ENCODE measurements at places on chromosomes 4 and X.
A peak's percentile ranks its signal among the peaks of the same experiment; 100 is the strongest.

DNA sequence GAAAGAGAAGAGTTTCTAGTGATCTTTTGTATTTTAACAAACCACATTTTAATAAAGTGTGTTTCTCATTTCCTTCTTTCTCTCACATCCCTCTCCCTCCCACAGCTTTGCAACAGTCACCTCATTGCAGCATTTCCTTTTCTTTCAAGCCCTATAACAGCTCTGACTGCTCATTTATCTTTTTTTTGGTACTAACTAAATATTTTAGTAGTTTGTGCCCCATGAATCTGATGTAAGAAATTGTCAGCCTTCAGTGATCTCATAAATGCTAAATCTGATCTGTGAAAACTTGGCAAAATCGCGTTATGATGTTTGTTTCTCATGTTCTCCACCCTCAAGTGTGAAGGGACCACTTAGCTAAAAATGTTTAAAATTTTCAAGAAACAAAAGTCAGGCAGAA is 258.5 kb upstream of the SLIT2 start:
- DNase-seq: no peak

DNA sequence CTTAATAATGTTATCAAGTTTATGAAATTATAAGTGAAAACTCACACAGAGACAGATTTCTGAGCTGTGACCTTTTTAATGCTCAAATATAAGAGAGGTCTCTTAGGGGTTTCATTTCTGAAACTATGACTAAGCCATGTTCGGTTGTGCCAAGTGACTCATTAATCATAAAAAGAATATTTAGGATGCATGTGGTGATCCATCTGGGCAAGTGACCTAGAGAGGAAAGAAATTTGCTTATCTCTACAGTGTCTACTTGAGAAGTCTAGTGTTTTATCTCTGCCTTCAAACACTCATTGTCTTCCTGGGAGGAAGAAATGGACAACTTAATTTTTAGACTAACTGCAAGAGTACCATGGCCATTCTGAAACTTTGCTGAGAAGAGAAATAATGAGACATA is 545.3 kb upstream of the GRID2 start:
- no peak for DNase-seq

GRCh38 chr4:87339440-87339839 is 16.8 kb upstream of the HSD17B13 start:
- DNase-seq: no peak

DNA sequence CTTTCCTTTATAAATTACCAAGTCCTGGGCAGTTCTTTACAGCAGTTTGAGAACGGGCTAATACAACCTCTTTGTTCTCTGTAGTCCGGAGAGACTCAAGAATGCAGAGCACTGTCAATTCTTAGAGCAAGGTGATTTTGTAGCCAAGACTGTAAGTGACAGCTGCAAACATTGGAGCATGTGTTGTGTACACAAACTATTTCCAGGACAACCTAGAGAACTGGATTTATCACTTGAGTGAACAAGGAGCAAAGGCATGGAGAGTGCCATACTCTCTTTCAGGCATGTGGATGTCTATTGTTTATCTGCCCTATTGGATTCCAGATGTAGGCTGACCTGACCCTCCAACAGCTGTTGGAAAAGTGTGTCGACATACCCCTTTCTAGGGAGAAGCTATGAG is 153.9 kb downstream of the SPANXN3 start:
- DNase-seq: no peak

DNA sequence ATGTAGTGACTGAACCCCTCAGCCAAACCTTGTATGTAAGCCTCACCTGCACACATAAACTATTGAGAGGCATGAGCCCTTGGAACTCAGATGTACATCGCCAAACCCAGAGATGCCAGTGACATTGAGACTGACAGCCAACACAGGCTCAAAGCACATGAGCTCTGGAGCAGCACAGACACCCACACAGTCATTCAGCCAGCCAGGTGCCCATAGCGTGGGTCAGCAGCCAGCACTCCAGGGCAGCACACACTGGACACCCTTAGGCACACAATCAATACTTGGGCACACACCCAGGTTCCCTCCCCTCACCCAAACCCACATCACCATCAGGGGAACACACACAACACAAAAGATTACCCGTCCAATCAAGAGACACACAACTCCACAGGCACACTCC is 4.3 kb upstream of the TIMP1 start:
- DNase-seq: no peak

- DNase-seq: no peak
Measured at GRCh38 chr4:39106011-39106410, 44.0 kb downstream of the KLHL5 start.

DNA sequence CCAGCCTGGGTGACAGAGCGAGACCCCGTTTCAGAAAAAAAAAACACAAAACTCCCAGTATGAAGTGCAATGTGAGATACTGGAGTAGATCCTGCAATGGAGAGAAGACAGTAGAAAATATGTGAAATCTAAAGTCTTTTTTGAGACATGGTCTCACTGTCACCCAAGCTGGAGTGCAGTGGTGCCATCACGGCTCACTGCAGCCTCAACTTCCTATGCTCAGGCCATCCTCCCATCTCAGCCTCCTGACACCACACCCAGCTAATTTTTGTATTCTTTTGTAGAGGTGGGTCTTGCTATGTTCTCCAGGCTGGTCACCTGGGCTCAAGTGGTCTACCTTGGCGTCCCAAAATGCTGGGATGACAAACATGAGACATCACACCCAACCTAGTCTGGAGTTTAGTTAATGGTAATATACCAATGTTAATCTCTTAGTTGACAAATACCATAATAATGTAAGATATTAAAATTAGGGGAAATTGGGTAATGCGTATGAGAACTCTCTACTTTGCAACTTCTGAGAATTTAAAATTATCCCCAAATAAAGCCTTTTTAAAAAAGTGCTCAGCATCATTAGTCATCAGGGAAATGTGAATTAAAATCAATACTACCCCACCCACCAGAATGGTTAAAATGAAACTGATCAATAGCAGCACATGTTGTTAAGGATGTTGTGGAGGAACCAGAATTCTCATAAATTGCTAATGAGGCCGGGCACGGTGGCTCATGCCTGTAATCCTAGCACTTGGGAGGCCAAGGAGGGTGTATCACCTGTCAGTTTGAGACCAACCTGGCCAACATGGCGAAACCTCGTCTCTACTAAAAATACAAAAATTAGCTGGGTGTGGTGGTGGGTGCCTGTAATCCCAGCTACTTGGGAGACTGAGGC is 15.0 kb downstream of the RBMX start:
- no peak for DNase-seq

- no peak for DNase-seq
Measured at GRCh38 chrX:1222531-1223241, 10.2 kb upstream of the CRLF2 start.

- DNase-seq: no peak
Measured at GRCh38 chr4:8547912-8548730, 32.1 kb upstream of the GPR78 start.

GRCh38 chr4:165604181-165604580 is 225.4 kb downstream of the CPE start:
- no peak for DNase-seq

DNA sequence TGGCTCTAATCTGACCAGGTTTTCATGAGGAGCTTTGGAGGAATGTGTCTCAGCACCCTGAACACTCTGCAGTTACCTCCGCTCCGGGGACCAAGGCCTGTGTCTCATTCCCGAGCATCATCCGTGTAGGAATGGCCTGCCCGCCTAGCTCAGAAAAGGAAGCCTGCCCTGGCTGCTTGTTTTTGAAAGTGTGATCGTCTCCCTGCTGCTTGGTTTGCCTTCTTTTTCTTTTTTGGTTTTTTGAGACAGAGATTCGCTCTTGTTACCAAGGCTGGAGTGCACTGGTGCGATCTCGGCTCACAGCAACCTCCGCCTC is 73.3 kb downstream of the CRLF2 start:
- DNase-seq: no peak

DNA sequence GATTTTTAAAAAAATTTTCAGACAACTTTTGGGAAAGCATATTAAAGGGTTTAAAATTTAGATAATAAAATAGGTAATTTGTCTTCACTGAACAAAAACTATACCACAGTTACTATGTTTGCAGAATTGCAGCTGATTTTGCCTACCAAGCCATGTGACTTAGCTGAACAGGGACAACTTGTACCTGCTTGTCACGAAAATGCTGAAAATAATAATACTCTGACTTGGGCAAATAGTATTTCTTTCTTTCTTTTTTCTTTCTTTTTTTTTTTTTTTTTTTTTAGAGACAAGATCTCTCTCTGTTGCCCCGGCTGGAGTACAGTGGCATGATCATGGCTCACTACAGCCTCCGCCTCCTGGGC is 225.2 kb upstream of the PPP1R2C start:
- no peak for DNase-seq

DNA sequence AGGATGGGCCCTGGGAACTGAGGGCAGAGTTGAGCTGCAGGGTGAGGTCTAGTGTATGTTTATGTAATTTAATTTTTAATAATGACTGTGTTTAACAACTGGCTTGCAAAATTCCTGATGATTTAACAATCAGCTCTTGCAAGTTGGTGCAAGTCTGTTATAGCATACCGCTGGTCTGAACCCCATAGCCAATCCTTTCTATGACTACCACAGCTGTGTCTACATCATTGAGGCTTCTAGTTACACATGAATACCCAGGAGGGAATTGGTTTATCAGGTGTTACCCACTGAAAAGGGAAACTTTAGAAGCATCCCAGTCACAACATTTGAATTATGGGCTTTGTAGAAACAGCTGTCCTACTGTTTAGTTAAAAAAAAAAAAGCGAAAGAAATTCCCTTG is 38.3 kb downstream of the SUPT20HL1 start:
- no peak for DNase-seq

DNA sequence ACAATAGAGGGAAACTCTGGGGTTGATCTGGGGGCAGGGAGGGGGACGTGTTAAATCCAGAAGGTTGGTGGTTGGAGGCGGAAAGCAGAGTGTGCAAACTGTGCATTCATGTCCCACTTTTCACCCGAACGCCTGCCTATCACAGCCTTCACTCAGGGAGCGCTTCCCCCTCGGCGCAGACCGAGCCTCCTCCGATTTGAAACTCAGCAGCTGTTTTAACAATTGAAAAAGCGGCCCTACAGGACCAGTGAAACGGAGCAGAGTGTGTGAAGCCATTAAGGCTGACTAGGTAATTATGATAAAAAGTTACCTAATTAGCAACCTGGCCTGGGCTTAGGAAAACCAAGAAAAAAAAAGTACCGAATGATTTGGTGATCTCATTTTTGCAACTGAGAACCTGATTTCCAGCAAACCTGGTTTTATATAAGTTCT is 685 bp upstream of the NDNF start:
- no peak for DNase-seq

DNA sequence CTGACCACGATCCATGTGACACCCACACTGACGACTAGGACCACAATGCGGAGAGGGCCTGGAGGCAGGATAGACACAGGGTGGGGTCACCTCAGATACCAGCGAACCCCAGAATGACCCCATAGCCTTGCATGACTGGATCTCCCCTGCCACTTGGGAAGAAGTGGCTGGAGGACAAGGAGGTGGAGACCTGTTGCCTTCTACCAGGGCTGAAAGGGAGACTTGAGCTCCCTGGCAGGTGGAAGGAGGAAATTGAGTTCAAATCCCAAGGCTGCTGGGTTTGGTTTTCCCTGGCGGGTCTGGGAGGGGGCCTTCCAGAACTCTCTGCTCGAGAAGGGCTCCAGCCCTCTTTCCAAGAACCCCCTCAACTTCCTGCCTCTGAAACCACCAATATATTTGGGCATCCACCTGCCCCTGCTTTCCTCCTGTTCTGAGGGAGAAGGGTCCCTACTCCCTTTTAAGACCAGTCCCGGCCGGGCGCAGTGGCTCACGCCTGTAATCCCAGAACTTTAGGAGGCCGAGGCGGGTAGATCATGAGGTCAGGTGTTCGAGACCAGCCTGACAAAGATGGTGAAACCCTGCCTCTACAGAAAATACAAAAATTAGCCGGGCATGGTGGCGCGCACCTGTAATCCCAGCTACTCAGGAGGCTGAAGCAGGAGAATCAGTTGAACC is 3.0 kb downstream of the FAM3A start:
- no peak for DNase-seq

DNA sequence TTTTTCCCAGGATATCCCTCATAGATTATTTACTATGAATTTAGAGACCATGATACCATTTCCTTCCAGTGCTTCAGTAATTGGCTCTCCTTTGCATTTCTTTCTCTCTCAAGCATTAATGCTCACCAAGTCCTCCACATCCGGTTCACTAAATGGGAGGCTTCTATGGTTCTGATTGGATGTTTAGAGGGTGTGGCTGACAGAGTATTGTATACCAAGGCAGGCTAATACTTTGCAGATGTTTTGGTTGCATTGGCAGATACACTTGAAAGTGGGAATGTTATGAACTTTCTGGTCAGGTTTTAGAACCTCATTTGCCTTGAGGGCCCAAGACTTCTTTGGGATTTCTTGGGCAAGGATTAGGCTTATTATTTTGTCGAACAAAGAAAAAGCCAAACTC is 24.2 kb downstream of the CBLL2 start:
- DNase-seq: no peak

DNA sequence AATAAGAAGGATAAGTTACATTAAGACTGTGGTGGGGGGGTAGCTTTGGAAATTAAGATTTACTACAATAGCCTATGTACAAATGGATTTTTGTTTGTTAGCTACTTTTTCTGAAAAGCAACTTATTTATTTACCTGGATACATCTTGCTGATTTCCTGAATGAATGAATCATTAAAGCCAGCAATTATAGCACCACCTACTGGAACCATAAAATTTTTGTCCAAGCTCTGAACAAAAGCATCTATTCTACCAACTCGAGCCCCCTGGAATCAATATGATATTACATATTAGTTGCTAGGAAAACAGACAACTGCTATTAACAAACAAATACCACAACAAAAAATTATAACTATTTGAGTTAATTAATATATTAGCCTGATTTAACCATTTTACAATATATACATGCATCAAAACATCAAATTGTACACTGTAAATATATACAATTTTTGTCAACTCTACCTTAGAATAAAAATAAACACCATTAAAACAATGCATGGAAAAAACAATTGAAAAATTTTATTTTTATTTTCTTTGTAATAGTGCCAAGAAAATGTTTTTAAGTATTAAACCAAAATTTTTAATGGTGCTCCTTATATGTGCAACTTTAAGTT is 15.3 kb downstream of the SEPSECS start:
- peak; percentile 50 for DNase-seq

DNA sequence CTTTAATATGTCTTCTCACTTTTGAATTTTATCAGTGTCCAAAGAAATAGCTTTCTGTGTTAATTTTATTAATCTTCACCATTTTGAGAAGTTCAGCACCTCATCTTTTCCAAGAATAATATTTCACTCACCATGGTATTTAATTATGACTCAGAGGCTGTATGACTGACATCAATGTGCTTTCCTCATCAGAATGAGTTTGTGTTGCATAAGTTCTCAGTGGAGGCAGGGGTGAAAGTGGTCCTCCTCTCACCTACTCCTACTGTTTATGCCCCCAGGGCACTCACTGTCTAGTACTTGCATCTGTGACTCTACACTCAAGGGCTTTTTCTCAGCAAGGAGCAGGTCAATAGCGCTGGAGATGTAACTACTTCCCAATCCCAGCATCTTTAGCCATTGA is 905.3 kb upstream of the INTU start:
- no peak for DNase-seq

GRCh38 chr4:96736352-96736889 is 896.5 kb downstream of the PDHA2 start:
- DNase-seq: no peak

GRCh38 chr4:178296669-178297068 is 854.4 kb upstream of the AGA start:
- DNase-seq: no peak
